Activated CD8-positive, alpha-beta memory T cell treated with anti-CD3 and anti-CD28 coated beads, Interleukin-2, amount 10 ng/mL, durations not matched to agents 7 days and 5 days (primary cell): ENCODE measurements at places on chromosomes 4 and X. TPM values are rescaled to one million over a fixed set of nuclear protein-coding genes. Genes with fewer than 3 reads are reported as not detected.

GRCh38 chr4:113636877-113637276 is 124.7 kb downstream of the CAMK2D start:
- DNase-seq = peak; percentile 67
- H3K4me1 ChIP-seq = peaks cover 39% of the 10 kb centered on the region
- H3K4me3 ChIP-seq = peak overlapping the region; percentile 66
- H3K27me3 ChIP-seq = no peaks in the 10 kb centered on the region
- H3K36me3 ChIP-seq = peaks cover 4% of the 10 kb centered on the region
- H3K27ac ChIP-seq = peak overlapping the region; percentile 88

- no peak overlapping the region for H3K27ac ChIP-seq
- DNase-seq = no peak
- H3K27me3 ChIP-seq = no peaks in the 10 kb centered on the region
Observed at GRCh38 chrX:115311601-115312001, 22.1 kb downstream of the LUZP4 start.

DNA sequence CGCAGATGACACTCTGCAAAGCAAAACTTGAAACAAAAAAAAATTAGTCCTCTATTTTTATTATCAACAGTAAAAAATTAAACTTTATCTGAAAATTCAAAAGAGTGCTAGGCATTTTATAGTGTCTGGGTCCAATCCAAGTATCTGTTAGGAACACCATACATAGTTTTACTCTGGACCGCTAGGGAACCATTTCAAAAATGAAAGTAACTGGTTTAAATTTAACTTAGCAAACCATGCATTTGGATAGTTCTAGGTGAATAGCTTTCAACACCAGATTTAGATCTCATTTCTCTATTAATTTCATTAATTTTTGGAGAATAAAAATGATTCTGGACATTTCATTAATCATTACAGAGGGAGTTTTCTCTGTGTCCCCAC is 1.2 kb downstream of the KLKB1 start:
- no peak for DNase-seq
- no peak overlapping the region for H3K4me3 ChIP-seq
- no peaks in the 10 kb centered on the region for H3K4me1 ChIP-seq
- H3K27ac ChIP-seq = no peak overlapping the region
- H3K36me3 ChIP-seq = peaks cover 6% of the 10 kb centered on the region

GRCh38 chr4:78706302-78706701 is 69.8 kb upstream of the BMP2K start:
- H3K4me3 ChIP-seq = no peak overlapping the region
- H3K36me3 ChIP-seq = no peaks in the 10 kb centered on the region
- H3K27me3 ChIP-seq = no peaks in the 10 kb centered on the region
- H3K27ac ChIP-seq = no peak overlapping the region
- DNase-seq = no peak

- no peak overlapping the region for H3K27ac ChIP-seq
- H3K4me3 ChIP-seq = no peak overlapping the region
- no peaks in the 10 kb centered on the region for H3K27me3 ChIP-seq
Observed at GRCh38 chr4:68654946-68655721, 15.3 kb downstream of the UGT2B15 start.

DNA sequence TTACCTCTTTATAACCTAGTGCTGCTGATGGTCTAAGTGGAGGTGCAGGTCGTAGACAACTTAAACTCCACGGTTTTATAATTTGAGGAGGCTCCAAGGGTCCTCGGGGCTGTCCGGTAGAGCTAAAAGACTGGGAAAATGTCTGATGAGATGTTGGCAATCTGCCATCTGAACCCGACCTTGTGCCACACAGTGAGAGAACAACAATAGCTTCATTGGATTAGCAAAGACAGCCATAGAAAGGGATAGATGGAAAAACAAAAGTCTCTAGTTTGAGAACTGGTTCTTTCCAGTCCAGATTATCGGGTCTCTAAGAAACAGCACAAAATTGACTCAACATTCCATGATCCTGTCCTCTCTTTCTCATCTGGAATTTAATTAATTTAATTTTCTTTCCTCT is 31.6 kb downstream of the CD40LG start:
- no peak overlapping the region for H3K4me3 ChIP-seq
- DNase-seq = no peak
- H3K4me1 ChIP-seq = peaks cover 32% of the 10 kb centered on the region
- H3K36me3 ChIP-seq = peaks cover 64% of the 10 kb centered on the region
- no peak overlapping the region for H3K27ac ChIP-seq
- no peaks in the 10 kb centered on the region for H3K27me3 ChIP-seq

DNA sequence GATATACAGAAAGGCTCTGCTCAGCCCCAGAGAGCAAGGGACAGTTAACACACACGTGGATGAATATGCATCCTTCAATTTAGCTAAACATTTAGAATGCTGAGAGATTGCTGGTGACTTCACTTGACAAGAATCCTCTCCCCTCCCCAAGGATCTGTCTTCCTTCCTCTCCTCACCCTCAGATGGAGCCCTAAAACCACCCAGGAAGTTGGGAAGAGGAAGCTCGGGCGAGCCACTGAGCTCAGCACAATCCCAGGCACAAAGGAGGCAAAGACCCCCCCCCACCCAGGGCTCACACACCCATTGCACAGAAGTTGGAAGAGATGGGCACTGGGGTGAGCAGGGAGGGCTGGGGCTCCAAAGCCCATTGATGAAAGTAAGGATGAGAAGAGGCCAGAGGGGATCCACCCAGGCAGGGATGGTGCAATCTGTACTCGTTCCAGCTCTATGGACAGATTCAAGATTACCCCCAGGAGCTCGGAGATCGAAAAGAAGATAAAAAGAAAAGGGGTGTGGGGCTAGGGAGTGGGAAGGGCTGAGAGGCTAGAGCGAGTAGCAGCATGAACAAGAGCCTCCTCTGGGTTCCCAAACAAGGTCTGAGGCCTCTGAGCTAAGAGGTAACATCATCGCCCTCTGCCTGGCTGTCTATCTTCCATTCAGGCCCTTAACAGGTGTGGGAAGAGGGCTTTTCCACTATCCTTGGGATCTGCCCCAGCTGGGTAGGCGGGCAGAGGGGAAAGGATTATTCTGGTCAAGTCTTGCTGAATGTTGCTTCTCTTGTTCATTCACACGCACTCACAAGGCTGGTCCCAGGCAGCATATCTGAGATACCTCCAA is 1.2 kb downstream of the TFE3 start:
- H3K36me3 ChIP-seq = peaks cover 12% of the 10 kb centered on the region
- H3K4me1 ChIP-seq = peaks cover 37% of the 10 kb centered on the region
- DNase-seq = no peak
- peak overlapping the region; percentile 89 for H3K4me3 ChIP-seq

DNA sequence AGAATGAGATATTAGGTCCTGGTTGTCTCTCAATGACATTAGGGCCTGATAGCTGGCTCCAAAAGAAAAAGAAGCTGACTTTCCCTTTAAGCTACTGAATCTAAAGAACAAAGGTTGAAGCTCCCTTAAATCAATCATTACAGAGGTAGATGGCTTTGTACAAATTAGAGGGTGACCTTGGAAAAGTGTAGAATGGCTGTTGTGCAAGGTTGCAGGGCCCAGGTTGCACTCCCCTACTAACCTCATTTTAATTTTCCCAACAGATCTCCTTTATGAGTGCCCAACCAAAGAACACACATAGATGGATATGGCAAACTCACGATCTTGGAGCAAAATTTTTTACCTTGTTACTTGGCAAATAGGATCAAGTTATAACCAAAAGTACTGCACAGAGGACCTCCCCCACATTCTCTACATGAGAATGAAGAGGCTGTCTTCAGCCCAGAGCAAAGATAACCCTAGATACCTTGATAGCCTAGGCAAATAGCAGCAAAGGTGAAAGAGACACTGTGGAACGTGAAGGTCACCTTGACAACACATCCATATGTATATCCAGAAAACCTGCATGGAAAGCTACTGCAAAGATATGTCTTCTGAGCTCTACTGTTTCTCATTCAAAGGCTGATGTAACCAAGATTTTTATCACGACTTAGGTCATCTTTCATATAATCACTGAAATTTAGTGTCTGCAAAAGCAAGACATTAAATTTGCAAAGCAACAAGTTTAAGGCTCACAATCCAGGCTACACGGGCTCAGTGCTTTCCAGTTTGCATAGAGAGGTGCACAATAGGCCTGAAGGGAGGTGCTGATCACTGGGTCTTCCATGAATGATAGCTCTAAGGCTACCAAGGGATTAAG is 23.0 kb downstream of the KLB start:
- H3K27me3 ChIP-seq = peaks cover 7% of the 10 kb centered on the region
- no peak for DNase-seq
- H3K36me3 ChIP-seq = no peaks in the 10 kb centered on the region
- no peak overlapping the region for H3K27ac ChIP-seq

GRCh38 chr4:72496119-72496518 is 72.9 kb downstream of the ADAMTS3 start:
- no peaks in the 10 kb centered on the region for H3K36me3 ChIP-seq
- H3K4me3 ChIP-seq = no peak overlapping the region
- no peaks in the 10 kb centered on the region for H3K4me1 ChIP-seq
- no peak overlapping the region for H3K27ac ChIP-seq

DNA sequence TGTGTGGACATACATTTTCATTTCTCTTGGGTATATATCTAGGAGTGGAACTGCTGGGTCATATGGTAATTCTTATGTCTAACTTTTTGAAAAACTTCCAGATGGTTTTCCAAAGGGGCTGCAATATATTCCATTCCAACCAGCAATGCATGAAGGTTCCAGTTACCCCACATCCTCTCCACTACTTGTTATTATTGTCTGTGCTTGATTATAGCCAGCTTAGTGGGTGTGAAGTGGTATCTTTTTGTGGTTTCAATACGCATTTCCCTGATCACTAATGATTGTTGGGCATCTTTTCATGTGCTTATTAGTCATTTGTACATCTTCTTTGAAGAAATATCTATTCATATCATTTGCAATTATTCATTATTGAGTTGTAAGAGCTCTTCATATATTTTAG is 31.5 kb upstream of the S100G start:
- no peaks in the 10 kb centered on the region for H3K4me1 ChIP-seq
- no peak overlapping the region for H3K4me3 ChIP-seq
- no peak for DNase-seq
- no peaks in the 10 kb centered on the region for H3K27me3 ChIP-seq
- H3K27ac ChIP-seq = no peak overlapping the region
- H3K36me3 ChIP-seq = peaks cover 16% of the 10 kb centered on the region

GRCh38 chr4:53500546-53500945 is 90.7 kb downstream of the LNX1 start:
- no peak overlapping the region for H3K27ac ChIP-seq
- H3K4me1 ChIP-seq = no peaks in the 10 kb centered on the region
- H3K36me3 ChIP-seq = no peaks in the 10 kb centered on the region
- no peak overlapping the region for H3K4me3 ChIP-seq
- no peak for DNase-seq
- peaks cover 2% of the 10 kb centered on the region for H3K27me3 ChIP-seq

DNA sequence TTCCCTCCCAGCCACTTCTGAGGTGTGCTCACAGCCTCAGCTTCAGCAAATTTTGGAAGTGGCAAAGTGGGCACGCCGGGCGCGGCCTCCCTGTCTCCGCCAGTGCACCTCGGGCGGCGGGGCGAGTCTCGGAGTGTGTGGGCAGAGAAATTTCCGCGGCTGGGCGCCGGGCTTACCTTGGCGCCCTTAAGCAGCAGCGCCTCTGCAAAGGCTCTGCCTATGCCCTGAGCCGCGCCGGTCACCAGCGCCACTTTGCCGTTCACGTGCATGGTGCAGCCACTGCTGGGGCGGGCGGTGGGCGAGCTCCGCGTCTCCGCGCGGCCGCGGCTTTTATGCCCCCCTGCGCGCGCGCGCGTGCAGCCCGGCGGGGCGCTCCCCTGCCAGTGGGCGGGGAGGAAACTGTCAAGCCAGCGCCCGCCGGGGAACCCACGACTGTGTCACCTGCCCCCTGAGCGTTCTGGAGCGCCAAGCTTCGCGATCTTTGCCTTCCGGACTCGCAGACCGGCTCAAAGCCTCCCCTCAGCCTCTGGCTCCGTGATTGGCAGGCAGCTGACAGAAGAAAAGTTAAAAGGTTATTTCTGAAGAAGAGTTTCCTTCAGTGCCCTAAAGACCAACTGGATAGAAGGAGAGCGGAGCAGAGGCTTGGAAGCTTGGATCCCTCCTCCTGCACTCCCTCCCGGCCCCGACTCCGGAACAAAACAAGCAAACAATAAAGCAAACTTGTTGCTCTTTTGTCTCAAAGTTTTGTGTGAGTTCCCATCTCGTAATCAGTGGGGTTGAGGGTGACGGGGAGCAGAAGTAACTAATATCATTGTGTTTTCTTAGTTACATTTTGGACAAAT is at the start of gene HPGD:
HPGD (minus strand) TSS at position 306 of the 842 bp plus-strand sequence; CDS start at position 269, 37 bp downstream.
- peaks cover 45% of the 10 kb centered on the region for H3K27me3 ChIP-seq
- peaks cover 25% of the 10 kb centered on the region for H3K4me1 ChIP-seq
- peaks cover 7% of the 10 kb centered on the region for H3K36me3 ChIP-seq
- H3K27ac ChIP-seq = peak within 1 kb of the TSS; percentile 77

DNA sequence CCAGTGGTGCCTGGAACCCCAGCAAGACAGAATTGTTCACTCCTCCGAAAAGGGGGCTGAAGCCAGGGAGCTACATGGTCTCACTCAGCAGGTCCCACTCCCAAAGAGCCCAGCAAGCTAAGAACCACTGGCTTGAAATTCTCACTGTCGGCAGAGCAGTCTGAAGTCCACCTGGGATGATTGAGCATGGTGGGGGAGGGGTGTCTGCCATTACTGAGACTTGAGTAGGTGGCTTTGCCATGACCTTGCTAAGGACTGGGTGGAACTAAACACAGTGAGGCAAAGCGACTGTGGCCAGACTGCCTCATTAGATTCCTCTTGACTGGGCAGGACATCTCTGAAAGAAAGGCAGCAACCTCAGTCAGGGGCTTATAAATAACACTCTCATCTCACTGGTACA is 122.6 kb upstream of the ZC4H2 start:
- no peaks in the 10 kb centered on the region for H3K27me3 ChIP-seq
- DNase-seq = no peak
- no peak overlapping the region for H3K27ac ChIP-seq
- H3K4me1 ChIP-seq = no peaks in the 10 kb centered on the region
- H3K36me3 ChIP-seq = no peaks in the 10 kb centered on the region
- H3K4me3 ChIP-seq = no peak overlapping the region

DNA sequence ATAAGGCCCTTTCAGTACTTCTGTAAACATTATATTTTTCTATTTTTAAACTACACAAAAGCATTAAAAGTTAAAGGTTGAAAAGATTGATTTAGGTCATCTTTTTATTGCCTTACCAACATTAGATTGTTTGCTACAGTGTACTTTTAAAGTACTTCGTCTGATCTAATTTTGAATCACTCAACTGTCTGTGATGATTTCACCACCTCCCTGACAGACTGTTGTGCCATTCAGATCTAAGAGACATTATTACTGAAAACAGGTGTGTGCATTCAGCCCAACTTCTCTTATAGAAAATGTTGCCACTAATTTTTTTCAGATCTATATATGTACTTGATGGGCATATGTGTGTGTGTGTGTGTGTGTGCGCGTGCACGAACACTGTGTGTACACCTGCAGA is 39.3 kb downstream of the GASK1B start:
- no peaks in the 10 kb centered on the region for H3K4me1 ChIP-seq
- no peak overlapping the region for H3K4me3 ChIP-seq
- no peaks in the 10 kb centered on the region for H3K36me3 ChIP-seq
- DNase-seq = no peak
- no peaks in the 10 kb centered on the region for H3K27me3 ChIP-seq

The BRS3 gene
- not detected for total RNA-seq

The SEPTIN11 gene
- 33.3 TPM for total RNA-seq

The ARHGEF6 gene
- total RNA-seq = 108 TPM

The COL25A1 gene
- total RNA-seq = not detected

The MAGEE2 gene
- total RNA-seq = not detected

The OFD1 gene
- total RNA-seq = 32.3 TPM
